Tibial nerve (tissue), 4 donors: ENCODE measurements at places on chromosomes 2 and 18. TPM values are rescaled to one million over a fixed set of nuclear protein-coding genes. Genes with fewer than 3 reads are reported as not detected.

- H3K4me1 ChIP-seq = peaks cover 6% of the 10 kb centered on the region
- peak within 1 kb of the TSS; percentile 34 for H3K4me3 ChIP-seq
- peak within 1 kb of the TSS; percentile 80 for H3K27ac ChIP-seq
- H3K36me3 ChIP-seq = no peaks in the 10 kb centered on the region
- no peaks in the 10 kb centered on the region for H3K27me3 ChIP-seq
Observed at GRCh38 chr2:27123302-27124150, at the start of gene ABHD1. TSS of gene ABHD1 (plus strand) at chr2:27123815. CDS start at chr2:27123949, 134 bp downstream.

DNA sequence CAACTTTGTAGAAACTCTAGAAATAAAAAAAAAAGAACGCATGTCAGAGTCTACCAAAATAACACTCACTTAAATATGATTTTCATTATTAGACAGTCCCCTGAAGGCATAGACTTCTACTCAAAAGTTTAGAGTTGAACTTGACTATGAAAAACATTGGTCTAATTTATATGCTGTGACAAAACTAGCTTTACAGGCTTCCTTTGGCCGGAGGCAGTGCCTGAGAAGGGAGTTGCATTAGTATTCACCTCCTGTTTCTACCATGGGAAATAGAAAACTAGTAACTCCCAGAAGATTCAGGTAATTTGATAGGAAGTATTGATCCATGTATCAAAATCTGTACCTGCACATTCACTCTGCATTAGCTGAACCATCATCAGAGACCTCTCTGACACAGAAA lies 163.4 kb upstream of the NOSTRIN start:
- no peaks in the 10 kb centered on the region for H3K4me1 ChIP-seq
- H3K36me3 ChIP-seq = no peaks in the 10 kb centered on the region
- H3K27me3 ChIP-seq = no peaks in the 10 kb centered on the region
- H3K27ac ChIP-seq = peak overlapping the region; percentile 22
- H3K4me3 ChIP-seq = no peak overlapping the region

- no peak overlapping the region for H3K4me3 ChIP-seq
- H3K36me3 ChIP-seq = no peaks in the 10 kb centered on the region
- peak overlapping the region; percentile 77 for H3K27ac ChIP-seq
- H3K4me1 ChIP-seq = no peaks in the 10 kb centered on the region
Observed at GRCh38 chr2:231387904-231388724, 7.4 kb upstream of the B3GNT7 start.

DNA sequence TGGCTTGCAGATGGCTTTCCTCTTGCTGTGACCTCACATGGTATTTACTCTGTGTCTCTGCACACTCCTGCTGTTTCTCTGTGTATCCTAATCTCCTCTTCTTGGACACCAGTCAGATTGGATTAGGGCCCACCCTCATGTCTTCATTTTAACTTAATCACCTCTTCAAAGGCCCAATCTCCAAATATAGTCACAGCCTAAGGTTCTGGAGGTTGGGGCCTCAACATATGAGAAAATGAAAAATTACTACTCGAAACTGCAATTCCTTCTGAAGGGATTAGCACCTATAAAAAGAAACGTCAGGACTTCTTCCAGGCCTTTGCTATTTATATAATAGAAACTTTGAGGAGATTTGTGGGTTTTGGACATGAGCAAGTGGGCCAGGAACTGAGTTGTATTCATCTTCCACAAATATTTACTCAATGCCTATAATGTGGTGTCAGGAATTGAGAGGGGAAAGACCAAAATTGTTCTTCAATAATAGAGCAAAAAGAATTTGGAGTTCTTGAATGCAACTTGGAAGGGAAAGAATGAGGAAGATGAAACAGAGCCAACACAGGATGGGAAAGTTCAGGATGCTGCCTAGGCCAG lies 270.0 kb upstream of the FN1 start:
- no peaks in the 10 kb centered on the region for H3K36me3 ChIP-seq
- no peak for DNase-seq
- no peak overlapping the region for H3K27ac ChIP-seq
- H3K27me3 ChIP-seq = no peaks in the 10 kb centered on the region
- H3K4me3 ChIP-seq = no peak overlapping the region
- H3K4me1 ChIP-seq = no peaks in the 10 kb centered on the region

DNA sequence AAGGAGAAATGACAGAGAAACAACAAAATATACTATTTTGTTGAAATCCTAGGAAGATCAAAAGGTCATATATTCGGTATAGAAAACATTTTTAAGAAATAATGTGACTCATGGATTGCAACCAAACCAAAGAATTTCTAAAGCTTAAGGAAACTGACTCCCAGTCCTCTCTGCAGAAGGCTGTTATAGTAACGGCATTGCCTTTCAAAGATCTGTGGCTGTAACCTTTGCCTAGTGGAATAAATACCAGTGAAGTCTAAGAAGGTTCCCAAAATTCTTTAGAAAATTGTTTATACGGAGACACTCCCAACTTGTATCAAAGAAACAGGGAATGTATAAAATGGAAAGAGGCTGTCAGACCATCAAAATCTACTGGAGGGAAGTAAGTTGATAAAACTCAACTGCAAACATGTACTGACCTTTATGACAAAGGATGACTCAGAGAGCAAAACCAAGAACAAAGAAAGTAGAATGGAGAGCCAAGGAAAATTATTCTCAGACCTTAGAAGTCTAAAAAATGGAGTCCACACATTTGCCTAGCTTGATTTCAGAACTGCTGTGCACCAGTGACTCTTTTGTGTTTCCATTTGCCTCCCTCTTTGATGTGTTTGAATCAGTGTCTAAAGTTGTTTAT lies 48.6 kb upstream of the FSIP2 start:
- H3K27ac ChIP-seq = no peak overlapping the region
- no peaks in the 10 kb centered on the region for H3K4me1 ChIP-seq
- H3K4me3 ChIP-seq = no peak overlapping the region
- no peak for DNase-seq
- H3K27me3 ChIP-seq = no peaks in the 10 kb centered on the region

GRCh38 chr2:2705871-2706270 lies 374.8 kb upstream of the MYT1L start:
- no peak overlapping the region for H3K4me3 ChIP-seq
- no peaks in the 10 kb centered on the region for H3K36me3 ChIP-seq

DNA sequence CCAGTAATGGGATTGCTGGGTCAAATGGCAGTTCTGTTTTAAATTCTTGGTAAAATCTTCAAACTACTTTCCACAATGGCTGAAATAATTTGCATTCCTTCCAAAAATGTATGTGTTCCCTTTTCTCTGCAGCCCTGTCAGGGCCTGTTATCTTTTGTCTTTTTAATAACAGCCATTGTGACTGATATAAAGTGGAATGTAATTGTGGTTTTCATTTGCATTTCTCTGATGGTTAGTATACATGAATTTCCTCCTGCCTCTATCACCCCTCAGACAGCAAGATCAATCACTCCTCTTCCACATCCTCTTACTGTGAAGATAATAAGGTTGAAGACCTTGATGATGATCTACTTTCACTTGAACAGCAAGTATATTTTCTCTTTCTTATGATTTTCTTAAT lies 304.8 kb upstream of the FSIP2 start:
- H3K4me3 ChIP-seq = no peak overlapping the region
- no peaks in the 10 kb centered on the region for H3K36me3 ChIP-seq
- H3K4me1 ChIP-seq = no peaks in the 10 kb centered on the region
- H3K27me3 ChIP-seq = no peaks in the 10 kb centered on the region

- no peak overlapping the region for H3K4me3 ChIP-seq
- H3K27me3 ChIP-seq = no peaks in the 10 kb centered on the region
- no peak overlapping the region for H3K27ac ChIP-seq
- peaks cover 6% of the 10 kb centered on the region for H3K4me1 ChIP-seq
Observed at GRCh38 chr2:230224458-230224857, 1.1 kb upstream of the SP140 start.

DNA sequence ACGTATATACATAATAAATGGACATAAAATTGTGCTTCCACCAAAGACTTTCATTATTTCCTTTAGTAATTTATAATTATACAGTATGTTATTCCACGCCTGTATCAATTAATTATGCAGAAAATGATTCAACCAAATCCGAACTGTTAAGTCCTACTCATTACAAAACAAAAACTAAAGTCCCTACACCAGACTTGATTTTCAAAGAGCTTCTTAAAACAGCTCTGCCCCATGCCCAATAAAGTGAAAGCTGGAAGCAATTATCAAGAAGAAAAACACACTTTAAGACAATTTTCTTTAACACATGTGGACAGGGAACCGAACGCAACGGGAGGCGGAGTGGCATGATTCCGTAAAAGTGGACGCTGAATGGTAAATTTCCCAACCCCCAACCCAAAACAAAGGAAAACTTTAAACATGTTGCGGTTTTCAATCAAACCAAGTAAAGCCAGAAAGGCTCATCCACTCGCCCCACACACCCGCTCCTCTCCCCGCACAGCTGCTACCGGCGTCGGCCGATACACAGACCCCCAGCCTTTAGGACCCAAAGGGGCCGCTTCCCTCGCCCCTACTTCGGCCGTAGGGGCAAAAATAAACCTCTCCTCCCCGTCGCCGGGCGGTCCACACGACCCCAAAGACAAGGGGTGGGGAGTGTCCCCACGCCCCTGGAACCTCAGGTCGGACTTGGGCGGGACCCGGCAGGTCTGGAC lies 705 bp downstream of the YES1 start:
- no peak for DNase-seq
- H3K27ac ChIP-seq = peak overlapping the region; percentile 85
- H3K4me1 ChIP-seq = peaks cover 9% of the 10 kb centered on the region
- peak overlapping the region; percentile 94 for H3K4me3 ChIP-seq
- no peaks in the 10 kb centered on the region for H3K27me3 ChIP-seq

DNA sequence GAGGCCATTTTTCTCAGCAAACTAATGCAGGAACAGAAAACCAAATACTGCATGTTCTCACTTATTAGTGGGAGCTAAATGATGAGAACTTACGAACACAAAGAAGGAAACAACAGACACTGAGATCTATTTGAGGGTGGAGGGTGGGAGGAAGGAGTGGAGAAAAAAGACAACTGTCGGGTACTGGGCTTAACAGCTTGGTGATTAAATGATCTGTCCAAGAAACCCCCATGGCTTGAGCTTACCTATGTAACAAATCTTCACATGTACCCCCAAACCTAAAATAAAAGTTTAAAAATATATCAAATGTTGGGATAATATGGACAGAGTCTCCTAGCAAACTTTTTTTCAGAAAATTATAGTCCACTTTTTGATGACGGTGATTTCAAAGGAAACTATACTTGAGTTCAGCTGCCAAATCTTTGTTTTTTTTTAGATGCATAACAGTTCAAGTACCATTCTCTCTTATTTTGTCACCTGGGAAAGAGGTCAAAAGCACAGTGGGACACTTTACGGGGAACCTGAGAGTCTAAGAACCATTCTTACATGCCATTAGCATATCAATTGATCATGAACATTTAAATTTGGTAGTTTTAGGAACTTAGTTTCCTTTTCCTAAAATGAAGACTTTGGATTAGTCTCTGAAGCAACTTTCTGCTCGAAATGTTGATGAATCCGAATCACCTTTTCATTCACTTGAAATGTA lies 835.0 kb downstream of the NRXN1 start:
- H3K36me3 ChIP-seq = no peaks in the 10 kb centered on the region
- no peak overlapping the region for H3K4me3 ChIP-seq
- no peak overlapping the region for H3K27ac ChIP-seq
- H3K27me3 ChIP-seq = no peaks in the 10 kb centered on the region
- H3K4me1 ChIP-seq = no peaks in the 10 kb centered on the region

DNA sequence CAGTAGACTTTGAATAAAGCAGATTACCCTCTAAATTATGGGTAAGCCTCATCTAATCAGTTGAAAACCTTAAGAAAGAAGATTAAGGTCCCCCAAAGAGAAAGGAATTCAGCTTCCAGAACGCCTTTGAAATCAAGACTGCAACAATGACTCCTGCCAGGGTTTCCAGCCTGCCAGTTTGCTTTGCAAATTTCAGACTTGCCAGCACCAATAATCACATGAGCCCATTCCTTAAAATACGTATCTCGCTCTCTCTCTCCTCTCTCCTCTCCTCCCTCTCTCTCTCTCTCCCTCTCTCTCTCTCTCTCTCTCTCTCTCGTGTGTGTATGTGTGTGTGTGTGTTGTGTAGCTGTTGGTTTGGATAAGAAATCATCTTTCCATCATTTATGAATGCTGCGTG lies 184.2 kb downstream of the PDE1A start:
- no peaks in the 10 kb centered on the region for H3K27me3 ChIP-seq
- no peaks in the 10 kb centered on the region for H3K36me3 ChIP-seq
- no peak overlapping the region for H3K4me3 ChIP-seq

DNA sequence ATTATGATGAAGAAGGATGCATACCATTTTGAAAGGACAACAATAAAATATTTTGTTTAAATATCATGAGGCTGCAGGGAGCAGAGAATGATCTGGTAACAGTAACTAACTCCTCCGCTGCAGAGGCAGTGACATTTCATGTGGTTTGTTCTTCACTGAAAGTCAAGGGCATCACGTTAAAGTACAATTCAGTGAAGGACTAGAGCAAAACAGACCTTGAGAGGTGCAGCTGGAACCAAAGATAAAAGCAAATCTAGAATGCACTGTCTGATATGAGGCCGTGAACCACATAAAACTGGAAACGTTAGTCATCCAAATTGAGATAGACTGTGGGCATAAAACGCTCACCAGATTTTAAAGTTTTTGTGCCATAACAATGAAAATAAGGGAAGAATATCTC lies 522.9 kb upstream of the TNP1 start:
- H3K27ac ChIP-seq = no peak overlapping the region
- H3K4me3 ChIP-seq = no peak overlapping the region
- no peaks in the 10 kb centered on the region for H3K36me3 ChIP-seq
- no peaks in the 10 kb centered on the region for H3K27me3 ChIP-seq
- no peak for DNase-seq

DNA sequence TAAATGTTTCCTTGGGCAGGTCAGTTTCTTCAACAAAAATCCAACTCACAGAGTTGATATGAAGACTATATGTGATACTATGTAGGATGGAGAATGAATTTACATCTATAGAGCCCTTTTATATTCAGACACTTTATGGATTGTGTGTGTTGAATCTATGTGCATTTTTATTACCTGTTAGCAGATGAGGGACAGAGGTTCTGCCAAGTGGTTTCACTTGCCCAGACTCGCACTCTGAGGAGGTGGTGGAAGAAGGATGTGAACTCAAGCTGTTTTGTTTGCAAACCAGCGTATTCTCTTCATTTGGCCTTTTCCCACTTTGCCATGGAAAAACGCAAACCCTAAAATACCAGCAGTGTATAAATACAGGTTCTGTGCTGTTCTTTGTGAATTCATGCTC lies 237.6 kb downstream of the TDRD15 start:
- no peak overlapping the region for H3K4me3 ChIP-seq
- H3K4me1 ChIP-seq = no peaks in the 10 kb centered on the region
- no peak for DNase-seq
- no peaks in the 10 kb centered on the region for H3K36me3 ChIP-seq
- no peak overlapping the region for H3K27ac ChIP-seq

Gene AKAIN1
- total RNA-seq = not detected

Gene TMEM178A
- total RNA-seq = 4.2 TPM

Gene NTSR2
- 4.2 TPM for total RNA-seq
